ENCODE measurements at places on chromosomes 1 and 21.

DNA sequence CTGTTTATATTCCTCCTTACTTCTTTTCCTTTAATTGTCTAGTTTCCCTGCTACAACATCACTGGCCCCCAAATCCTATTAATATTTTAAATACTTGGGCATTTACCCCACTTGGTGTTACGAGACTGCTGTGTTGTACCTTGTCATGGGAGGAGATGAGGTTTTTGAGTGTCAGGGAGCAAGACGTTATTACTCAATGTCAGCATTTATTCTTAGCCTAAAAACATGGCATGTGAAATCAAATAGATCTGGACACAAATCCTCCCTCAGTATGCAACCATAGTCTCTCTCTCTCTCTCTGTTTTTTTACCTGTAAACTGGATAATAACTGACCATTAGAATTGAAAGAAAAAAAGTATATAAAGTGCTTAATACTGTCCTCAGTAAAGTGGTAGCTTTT lies 4.6 kb downstream of the LRRC8B start:
- DNase-seq, result no peak

GRCh38 chr1:211135342-211135950 lies 1.5 kb upstream of the KCNH1 start:
- no peak for DNase-seq

GRCh38 chr1:41245659-41246058 lies 3.6 kb upstream of the SCMH1 start:
- DNase-seq, result no peak

GRCh38 chr1:26094076-26094669 lies 17.5 kb upstream of the PDIK1L start:
- no peak for DNase-seq

GRCh38 chr1:240766831-240767230 lies 154.9 kb upstream of the GREM2 start:
- no peak for DNase-seq

- no peak for DNase-seq
These were observed 82.4 kb downstream of the WLS start for GRCh38 chr1:68149907-68150306.

GRCh38 chr1:15353839-15354579 lies 55.7 kb upstream of the EFHD2 start:
- DNase-seq, result no peak

- DNase-seq, result no peak
These were observed 97.9 kb upstream of the MARK1 start for GRCh38 chr1:220430059-220430458.

All from activated naive CD4-positive, alpha-beta T cell treated with Interleukin-2 at 50 U/mL for 16 hours (primary cell).